ENCODE measurements at places on chromosomes 7 and 10.

DNA sequence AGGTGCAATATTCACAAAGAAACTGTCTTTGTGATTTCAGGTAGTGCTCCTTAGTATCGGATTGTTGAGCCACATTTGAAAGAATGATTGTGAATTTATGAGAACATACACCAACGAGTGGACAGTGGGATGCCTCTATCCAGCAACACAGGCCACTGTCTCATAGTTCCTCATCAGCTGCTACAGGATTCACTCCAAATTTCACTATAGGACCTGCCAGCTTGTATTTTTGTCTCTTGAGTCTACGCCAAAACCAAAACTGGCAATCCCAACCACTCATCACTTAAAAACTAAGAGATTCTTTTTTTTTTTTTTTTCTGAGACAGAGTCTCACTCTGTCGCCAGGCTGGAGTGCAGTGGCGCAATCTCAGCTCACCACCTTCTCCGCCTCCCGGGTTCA is 964.5 kb downstream of the CNTNAP2 start:
- DNase-seq = no peak

- no peak for DNase-seq
Measured at GRCh38 chr7:48710995-48711394, 213.4 kb upstream of the CDC14C start.

- DNase-seq = no peak
Measured at GRCh38 chr10:110425684-110426293, 71.9 kb upstream of the DUSP5 start.

GRCh38 chr10:60031664-60032063 is 125.3 kb upstream of the CCDC6 start:
- no peak for DNase-seq

GRCh38 chr7:137591421-137591837 is 247.9 kb upstream of the PTN start:
- no peak for DNase-seq

- DNase-seq = no peak
Measured at GRCh38 chr10:93437946-93438612, 44.1 kb downstream of the MYOF start.

DNA sequence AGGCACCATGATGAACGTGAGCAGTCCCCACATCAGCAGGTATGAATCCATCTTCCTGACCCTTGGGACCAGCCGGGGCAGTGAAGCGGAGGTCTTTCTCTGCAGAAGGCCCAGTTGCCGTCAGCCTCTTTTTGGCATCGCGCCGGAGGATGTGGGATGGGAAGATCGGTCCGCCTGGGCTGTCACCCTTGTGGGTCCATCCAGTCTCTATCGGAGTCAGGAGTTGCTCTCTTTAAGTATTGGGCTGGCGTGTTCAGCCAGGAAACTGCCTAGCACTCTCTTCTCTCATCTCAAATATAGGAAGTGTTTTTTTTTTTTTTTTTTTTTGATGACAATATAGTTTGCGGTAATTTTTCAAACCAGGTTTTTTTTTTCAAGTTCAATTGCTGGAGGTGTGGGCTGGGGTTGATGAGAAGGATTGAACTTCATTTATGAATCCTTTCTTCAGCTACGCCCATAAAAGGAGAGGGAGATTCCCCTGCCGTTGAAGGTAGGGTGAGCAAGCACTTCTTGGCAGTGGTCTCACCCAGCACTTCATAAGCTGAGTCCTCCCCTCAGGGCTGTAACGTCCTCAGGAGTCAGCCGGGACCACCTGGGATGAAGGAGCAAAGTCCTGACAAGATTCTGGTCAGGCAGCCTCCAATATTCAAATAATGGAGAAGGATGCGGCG is at the start of gene IL2RA:
Gene IL2RA (minus strand): TSS at position 267 of the 671 bp plus-strand sequence. CDS start 216 bp downstream, at position 51.
- DNase-seq = no peak

DNA sequence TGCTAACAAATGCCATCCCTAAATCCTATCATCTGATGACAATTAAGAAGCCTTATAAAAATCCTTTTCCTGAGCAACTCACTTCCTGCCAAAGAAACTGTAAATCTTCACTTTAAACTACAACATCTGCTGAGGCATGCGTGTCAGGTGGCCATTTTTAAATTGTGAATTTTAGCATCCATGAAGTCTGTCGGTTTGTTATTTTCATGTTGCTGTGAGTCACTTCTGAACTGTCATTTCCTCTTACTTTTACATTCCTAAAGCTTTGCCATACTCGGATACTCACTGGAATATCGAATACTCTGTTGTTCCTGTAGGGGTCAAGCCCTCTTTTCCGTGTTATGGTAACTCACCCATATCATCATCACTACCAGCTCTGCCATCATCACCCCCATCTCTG is 34.3 kb upstream of the TMEM26 start:
- no peak for DNase-seq

- DNase-seq = no peak
Measured at GRCh38 chr7:16728811-16729210, 24.7 kb upstream of the TSPAN13 start.

- DNase-seq = no peak
Measured at GRCh38 chr10:55091691-55092328, 290.8 kb upstream of the PCDH15 start.

DNA sequence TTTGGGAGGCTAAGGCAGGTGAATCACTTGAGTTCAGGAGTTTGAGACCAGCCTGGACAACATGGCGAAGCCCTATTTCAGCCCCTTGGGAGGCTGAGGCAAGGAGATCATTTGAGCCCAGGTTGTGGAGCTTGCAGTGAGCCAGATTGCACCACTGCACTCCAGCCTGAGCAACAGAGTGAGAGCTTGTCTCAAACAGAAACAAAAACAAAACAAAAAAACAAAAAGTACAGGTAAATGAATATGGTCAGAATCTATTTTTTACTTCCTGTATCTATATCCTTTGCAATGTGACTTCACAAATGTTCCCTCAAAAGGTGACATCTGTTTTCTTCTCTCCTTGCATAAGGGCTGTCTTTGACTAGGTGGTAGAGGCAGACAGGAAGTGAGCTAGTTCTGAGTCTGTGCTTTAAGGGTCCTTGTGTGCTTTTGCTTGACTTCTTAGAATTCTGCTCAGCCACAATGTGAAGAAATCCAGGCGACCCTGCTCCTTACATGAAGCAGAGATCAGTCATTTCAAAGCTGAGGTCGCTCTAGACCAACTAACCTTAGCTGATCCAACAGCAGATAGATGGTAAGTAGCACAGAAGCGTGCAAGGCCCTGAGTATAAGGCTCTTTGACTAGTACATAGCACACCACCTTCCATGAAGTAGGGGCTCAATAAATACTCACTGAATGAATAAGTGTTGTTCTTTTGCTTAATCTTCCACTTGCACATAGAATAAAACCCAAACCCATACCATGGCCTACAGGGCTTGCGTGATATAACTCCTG is 423.2 kb upstream of the PCDH15 start:
- no peak for DNase-seq

DNA sequence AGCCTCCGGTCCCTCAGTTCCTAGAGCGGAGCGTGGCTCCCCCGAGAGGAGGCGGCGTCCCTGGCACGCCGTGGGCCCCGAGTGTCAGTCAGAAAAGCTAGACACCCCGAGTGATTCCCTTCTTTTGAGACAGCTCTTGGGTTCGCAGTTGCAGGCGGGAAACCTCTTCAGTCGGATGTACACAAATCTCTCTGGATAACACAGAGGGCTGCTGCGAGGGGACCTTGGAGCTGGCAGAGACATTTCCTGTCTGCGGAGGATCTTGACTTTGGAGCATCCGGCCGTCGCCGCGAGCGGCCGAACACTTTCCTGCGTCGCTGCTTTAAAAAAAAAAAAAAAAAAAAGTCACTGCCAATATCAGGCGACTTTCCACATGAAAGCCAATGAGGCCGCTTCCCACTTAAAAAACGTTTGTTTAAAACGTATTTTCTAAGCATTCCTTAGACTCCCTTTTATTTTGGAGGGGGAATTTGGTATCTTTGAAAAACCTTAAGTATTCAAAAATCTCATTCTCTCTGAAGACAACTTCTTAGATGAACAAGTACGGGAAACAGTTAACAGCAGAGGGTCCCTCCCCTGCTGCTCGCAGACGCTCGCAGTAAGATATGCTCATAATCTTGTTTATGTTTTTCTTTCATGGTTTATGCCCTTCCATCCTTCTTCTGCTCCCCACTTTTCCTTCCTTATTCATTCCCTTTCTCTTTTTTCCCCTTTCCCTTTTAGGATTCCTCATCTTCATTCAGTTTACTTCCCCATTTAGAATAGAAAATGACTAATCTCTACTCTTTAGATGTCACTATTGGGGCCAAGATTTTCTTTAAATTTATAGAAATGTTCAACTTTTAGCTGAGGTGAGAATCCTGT is 10.0 kb downstream of the HHEX start:
- no peak for DNase-seq

- DNase-seq = no peak
Measured at GRCh38 chr10:132881186-132881920, 61.0 kb downstream of the CFAP46 start.

DNA sequence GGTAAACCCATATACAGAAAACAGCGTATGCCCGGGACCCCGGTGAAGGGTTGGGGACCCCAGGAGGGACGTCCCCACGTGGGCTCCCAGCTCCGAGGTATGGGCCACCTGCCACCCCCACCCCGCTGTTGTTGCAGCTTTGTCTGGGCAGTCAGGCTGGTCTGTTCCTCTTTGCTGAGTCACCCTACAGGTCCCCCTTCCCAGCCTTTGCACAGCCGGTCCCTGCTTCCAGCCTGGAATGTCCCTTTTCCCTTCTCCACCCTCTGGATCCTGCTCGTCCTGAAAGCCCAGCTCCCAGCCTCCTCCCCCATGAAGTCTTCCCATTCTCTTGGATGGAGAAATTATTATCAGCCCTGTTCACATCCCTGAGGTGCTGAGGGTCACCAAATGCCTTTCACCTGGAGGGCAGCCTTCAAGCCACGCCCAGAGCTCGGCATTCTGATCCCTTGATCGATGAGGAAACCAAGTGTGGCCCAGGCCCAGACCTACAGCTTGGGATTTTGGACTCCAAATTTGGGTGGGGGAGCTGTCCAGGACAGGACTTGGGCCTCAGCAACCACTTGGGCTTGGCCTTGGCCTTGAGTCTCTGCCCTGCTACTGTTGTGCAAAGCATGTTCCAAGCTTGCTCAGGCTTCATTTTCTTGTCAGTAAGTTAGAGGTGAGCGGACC is 2.6 kb downstream of the CLDN4 start:
- DNase-seq = no peak

DNA sequence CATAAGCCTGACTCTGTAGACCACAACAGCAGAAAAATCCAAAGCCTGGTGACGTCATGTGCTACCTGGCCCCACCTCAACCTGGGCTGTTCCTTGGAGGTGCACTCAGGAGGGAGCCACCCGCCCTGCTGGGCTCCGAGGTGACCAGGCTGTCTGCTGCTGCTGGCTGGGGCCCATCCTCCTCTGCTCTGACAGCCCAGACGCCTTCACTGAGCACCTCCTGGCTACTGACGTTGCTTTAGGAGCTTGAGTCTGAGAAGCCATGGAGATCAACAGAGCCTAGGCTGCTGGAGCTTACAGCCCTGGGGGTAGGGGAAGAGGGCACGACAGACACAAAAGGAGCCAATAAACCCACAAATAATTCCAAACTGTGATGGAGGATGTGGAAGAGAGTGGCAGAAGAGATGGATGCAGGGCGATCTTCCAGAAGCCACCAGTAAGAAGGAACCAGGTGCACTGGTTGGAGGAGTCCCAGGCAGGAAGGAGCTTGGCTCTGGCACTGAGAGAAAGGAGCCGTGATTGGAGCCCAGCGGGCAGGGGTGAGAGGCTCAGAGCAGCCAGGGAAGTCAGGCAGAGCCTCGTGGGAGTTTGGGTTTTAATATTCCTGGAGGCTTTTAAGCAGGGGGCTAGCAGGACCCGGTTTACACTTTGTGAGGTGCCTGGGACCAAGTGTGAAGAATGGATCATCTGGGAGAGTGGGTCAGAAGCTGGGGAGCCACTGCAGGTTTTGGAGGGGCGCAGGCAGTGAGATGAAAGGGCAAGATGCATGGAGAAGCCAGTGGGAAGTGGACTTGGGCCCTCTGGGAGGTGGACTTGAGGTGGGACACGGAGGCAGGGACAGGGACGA is 1.7 kb upstream of the PTPRE start:
- DNase-seq = no peak

GRCh38 chr10:133459454-133460207 is 5.9 kb downstream of the SCART1 start:
- DNase-seq = no peak

DNA sequence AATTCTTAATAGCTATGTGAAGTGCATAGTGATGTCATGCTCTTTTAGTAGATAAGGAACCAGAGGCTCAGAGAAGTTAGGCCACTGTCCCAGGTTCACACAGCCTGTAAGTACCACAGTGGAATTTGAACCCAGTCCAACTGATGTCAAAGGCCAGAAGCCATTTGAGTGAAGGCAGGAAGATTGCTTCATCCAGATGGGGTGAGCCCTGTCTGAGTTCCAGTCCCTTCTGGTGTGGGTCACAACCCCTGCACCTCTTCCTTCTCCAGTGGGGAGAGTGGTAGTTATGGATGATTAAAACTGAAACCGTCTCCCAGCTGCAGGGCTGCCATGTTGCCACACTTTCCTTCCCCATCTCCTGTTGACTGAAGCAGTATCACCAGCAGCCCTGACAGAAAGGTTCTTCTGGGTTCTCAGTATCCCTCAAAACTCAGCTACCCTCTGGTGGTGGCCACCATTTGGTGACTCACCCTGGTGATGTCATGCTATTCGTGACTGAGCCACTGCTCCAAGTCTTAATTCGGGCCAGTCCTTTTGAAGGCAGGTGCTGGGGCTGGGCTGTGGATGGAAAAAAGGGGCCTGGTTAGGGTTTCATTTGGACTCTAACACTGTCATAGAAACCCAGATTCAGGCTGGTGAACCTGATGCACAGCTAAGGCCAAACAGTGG is 1.5 kb upstream of the C10orf95 start:
- DNase-seq = no peak

DNA sequence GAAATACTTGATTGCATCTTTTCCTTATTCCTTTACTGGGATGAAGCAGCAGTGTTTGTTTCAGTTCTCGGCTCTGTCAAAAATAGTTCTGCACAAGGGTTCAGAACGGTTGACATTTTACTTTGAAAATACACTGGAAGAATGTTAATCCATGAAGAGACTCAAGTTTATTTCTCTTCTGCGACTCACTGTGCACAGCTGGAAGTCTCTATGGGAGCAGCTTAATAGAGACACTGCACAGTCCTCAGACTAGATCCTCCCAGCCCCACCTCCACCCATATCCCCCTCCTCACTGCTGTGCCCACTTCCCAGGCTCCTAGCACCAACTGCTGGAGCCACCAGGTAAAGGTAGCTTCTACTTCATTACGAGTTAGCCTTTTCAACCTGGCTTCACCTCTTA is 517.8 kb downstream of the GRID1 start:
- DNase-seq = no peak

GRCh38 chr7:151550656-151551286 is 31.1 kb upstream of the RHEB start:
- no peak for DNase-seq
